GM23248 (cell line): ENCODE measurements at places on chromosomes 1 and 21. TPM values are rescaled to one million over a fixed set of nuclear protein-coding genes. Genes with fewer than 3 reads are reported as not detected.

DNA sequence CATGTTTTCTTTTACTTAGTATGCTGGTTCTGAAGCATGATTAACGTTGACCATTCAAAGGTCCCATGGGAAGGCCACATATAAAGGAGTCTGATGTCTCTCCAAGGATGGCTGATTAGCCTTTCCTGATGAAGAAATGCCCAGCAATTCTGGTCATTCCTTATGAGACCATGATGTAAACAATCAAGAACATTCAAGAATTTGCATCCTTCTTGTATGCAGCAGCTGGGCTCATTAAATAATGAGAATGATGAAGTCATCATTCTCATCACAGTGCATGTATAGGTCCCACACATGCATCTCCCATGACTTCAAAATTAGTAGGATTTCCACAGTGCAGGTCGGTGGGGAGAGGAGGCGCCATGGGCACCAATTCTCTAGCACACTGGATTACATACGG lies 85.4 kb downstream of the APP start:
- no peak for DNase-seq

DNA sequence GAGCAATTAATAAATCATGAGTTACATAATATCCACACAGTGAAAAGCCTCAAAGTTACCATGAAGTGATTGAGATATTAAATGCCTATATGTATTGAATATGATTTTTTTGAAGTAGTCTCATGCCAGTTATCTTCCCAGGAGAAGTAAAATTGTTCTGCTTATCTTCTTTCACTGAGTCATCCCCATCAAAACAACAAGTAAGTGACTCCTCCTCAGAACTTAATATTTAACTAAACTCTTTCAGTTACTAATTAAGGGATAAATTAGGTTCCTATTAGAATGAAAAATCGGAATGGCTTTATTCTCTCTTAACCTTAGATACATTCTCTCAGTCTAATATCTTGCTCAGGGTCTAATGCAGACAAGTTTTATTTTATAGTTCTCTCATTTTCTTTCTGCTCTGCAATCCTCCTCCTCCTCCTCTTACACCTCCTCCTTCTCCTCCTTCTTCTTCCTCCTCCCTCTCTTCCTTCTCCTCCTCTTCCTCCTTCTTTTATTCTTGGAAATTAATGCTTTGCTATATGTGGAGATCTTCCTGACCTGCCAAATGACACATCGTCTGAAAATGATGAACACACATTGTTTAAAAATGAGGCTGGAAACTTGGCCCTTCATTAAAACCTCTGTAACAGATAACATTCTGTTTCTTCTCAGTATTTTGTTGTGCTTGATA lies 110.9 kb downstream of the RUNX1 start:
- peak; percentile 70 for DNase-seq

DNA sequence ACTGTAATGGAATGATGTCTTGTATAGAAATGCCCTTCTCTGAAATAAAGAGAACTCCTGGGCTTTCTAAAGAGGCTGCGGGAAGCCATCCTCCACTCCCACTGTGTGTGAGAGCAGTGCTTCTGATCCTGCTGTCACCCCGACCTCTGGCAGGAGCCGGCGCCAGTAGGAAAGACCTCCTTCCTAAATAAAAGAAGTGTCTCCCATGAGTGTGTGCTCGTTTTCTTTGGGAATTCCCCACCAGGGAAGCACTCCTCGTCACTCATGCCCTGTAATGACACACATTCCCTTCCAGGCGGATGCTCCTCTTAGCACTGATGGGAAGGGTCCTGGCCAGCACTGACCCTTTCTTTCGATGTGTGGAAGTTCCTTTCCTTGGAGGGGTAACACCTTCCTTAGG lies 20.1 kb downstream of the AGT start:
- no peak for DNase-seq

GRCh38 chr1:184056921-184057555 lies 5.5 kb downstream of the TSEN15 start:
- DNase-seq, result peak; percentile 82

DNA sequence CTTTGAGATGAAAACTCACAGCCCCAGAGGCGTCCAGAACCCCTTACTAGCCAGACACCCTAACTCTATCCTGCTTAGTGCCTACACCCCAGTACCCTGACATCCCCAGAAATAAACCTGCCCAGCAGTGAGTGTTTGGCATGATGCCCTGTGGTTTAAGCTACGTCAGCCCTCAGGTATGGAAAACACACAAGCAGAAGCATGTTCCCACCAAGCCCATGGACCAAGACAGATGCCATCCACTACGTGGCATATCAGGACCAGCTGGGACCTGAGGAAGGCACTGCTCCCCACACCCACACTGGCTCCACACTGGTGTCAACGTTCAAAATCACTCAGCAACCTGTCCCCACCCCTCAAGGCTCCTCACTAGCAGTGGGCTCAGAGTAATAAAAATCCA lies 116.4 kb downstream of the SYT2 start:
- DNase-seq, result peak; percentile 27

DNA sequence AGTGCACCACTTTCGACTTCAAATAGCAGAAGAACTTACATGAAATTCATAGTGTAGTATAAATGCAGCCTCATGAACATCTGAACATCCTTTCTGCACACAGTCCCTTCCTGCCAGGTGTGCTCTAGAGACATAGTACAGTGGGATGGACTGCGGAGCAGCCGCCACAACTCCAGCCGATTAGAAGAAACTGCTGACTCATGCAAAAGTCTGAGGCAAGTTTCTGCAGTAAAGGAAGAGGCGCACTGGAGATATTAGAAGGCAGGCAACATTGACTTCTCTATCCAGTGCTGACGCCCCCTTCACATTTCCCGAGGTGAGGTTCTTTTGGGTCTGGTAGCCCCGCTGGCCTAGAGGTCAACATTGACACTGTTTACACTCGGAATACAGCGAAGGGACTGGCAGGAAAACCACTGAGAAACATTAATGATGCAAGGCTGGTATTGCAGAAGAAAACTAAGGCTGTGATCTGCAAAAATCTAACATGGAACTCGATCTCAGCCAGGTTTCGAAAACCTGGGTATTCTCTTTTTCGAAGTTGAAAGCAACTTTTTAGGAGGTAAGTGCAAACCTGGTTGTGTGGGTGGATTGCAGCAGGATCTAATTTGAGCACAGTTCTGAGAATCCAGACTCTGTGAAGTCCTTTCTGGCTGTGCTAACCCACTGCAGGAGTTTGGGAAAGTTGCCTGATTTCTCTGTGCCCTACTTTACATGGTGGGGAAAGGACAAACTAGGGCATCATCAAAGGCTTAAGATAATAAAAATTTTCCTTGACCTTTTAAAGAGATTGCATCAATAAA lies 90.7 kb downstream of the CDC7 start:
- no peak for DNase-seq

The NBPF8 gene
- 10.1 and 11.0 TPM in 2 replicates for total RNA-seq
